ENCODE measurements at places on chromosomes 2 and 18.

- no peak for DNase-seq
Measured at GRCh38 chr2:9780368-9781130, 62.7 kb upstream of the TAF1B start.

- no peak for DNase-seq
Measured at GRCh38 chr18:69887256-69887655, 60.4 kb downstream of the CD226 start.

- peak; percentile 100 for DNase-seq
Measured at GRCh38 chr2:135876066-135876711, at the start of gene MCM6. Gene MCM6 (minus strand): TSS chr2:135876443. CDS start chr2:135876365, 78 bp downstream.

DNA sequence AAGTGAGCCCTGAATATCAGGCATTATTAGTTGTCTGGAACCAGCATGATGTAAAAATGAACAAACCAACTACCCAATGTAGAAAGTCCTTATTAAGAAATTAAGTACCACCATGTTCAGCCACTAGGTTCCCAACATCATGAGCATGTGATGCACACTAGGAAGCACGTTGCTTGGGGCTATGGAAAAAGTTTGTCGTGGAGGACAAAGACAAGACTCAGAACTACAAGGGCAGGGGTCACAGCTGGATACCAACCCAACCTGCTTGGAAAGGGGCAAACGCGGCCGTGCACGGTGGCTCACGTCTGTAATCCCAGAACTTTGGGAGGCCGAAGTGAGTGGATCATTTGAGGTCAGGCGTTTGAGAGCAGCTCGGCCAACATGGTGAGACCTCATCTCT is 64.0 kb downstream of the ADNP2 start:
- no peak for DNase-seq

DNA sequence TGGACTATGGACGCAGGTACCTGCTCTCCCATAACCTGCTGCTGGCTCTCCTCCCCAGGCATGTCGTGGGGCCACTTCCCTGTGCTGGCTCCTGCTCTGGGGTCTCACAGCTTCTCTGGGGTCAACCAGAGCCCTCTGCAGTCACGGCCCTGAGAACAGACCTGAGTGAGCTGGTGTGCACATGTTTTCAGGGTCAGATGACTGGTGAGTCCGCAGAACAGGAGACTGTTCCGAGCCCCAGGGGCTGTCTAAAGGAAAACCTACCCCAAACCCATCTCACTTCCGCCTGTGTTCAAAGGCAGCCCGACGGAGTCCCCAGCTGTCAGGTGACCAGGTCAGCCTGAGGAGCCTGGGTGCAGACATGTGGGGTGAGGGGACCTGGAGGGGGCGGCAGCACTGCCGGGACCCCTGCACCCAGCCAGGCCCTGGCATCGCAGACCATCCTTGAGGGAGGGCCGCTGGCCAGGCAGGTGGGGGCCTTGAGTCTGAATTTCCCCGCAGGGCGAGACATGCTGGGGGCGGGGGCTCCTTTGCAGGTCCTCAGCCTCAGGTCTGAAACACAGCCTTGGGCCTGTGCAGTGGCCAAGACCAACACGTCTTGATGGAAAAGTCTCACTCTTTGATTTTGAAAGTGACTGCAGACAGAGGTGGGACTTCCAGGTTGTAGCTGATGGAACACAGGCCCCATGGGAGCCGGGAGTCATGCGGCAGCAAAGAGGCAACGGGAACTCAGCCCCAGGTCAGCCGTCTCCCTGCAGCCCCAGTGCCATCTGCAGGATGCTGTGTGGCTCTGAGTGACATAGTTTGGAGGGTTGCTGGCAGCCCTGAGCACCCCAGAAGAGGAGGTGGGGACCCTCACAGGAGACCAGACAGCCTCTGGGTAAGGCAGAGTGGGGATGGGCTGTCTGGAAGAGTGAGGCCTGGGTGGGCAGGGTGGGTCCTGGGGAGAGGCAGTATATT is 65.3 kb downstream of the TWIST2 start:
- DNase-seq: no peak

- peak; percentile 68 for DNase-seq
Measured at GRCh38 chr2:237673130-237674001, 46.0 kb downstream of the LRRFIP1 start.

GRCh38 chr2:50722776-50723175 is 309.2 kb downstream of the NRXN1 start:
- DNase-seq: no peak

DNA sequence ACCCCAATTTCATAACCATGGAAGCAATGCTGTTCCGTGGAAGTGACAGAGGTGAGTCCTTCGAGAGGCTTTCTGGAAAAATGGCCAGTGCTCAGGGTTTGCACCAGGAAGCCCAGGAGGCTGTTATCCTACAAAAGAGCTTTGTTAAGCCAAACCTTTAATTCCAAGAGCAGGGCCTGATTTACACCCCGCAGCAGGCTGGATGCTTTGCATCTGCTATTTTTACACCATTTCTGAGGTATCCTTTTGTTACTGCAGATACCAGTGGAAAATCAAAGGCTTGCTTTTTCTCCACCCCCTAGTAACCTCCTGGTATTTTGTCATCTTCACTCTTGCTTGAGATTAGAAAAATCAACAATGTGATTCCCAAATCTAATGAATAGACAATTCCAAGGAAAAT is 380.6 kb downstream of the SOX11 start:
- DNase-seq: no peak
